ENCODE measurements at places on chromosomes 4 and X. TPM values are rescaled to one million over a fixed set of nuclear protein-coding genes. Genes with fewer than 3 reads are reported as not detected.

- H3K27ac ChIP-seq = no peak overlapping the region
- no peaks in the 10 kb centered on the region for H3K27me3 ChIP-seq
- H3K4me3 ChIP-seq = no peak overlapping the region
- no peak for DNase-seq
- H3K36me3 ChIP-seq = no peaks in the 10 kb centered on the region
Observed at GRCh38 chrX:110588164-110588563, 207.5 kb downstream of the CHRDL1 start.

MAOB gene
- not detected for polyA plus RNA-seq

DNA sequence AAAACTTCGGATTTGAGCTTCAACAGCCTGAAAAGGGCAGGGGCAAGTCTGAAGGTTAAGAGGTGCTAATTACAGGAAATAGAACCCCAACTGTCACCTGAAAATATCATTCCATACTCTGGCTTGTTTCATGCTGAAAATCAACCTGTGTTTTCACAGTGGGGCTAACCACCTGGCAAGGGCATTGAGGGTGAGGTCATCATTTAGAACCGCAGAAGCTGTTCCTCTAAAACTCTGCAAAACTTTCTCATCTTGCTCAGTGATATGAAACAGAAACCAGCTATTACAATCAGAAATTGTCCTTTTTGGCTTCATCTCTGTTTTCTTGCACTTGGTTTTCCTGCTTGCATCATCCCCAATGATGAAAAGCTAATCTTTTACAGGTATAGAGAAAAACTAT, 247.6 kb downstream of the DCLK2 start:
- no peak overlapping the region for H3K4me3 ChIP-seq
- H3K36me3 ChIP-seq = peaks cover 4% of the 10 kb centered on the region
- peaks cover 15% of the 10 kb centered on the region for H3K4me1 ChIP-seq
- H3K27ac ChIP-seq = no peak overlapping the region
- peak; percentile 1 for DNase-seq

- no peak overlapping the region for H3K27ac ChIP-seq
- H3K36me3 ChIP-seq = no peaks in the 10 kb centered on the region
- no peak for DNase-seq
- peaks cover 11% of the 10 kb centered on the region for H3K27me3 ChIP-seq
- peaks cover 9% of the 10 kb centered on the region for H3K4me1 ChIP-seq
Observed at GRCh38 chr4:151035328-151035727, 20.2 kb upstream of the LRBA start.

GRCh38 chr4:158170691-158171561, 1.9 kb downstream of the GASK1B start:
- H3K36me3 ChIP-seq = no peaks in the 10 kb centered on the region
- no peak overlapping the region for H3K4me3 ChIP-seq
- no peaks in the 10 kb centered on the region for H3K4me1 ChIP-seq
- H3K27me3 ChIP-seq = peaks cover 12% of the 10 kb centered on the region

GRCh38 chr4:13174001-13174400, 310.1 kb downstream of the RAB28 start:
- H3K27ac ChIP-seq = no peak overlapping the region
- no peaks in the 10 kb centered on the region for H3K4me1 ChIP-seq
- peaks cover 3% of the 10 kb centered on the region for H3K36me3 ChIP-seq

FAM184B gene
- not detected for polyA plus RNA-seq

GABRE gene
- not detected for polyA plus RNA-seq

DNA sequence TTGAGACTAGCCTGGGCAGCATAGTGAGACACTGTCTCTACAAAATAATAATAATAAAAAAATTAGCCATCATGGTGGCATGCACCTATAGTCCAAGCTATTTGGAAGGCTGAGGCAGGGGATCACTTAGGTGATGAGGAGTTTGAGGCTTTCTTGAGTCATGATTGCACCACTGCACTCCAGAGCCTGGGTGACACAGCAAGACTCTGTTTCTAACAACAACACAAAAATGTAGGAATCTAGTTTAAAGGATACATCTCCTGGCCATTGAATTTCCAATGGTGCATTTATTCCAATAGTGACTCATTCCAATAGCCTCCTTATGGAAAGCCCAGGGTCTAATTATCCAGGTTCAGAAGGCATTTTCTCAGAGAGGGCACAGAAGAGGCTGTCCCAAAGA, 21.9 kb upstream of the HERC6 start:
- H3K4me3 ChIP-seq = no peak overlapping the region
- DNase-seq = no peak
- no peaks in the 10 kb centered on the region for H3K4me1 ChIP-seq
- peaks cover 5% of the 10 kb centered on the region for H3K36me3 ChIP-seq
